ENCODE measurements at places on chromosomes 5 and 9. TPM values are rescaled to one million over a fixed set of nuclear protein-coding genes. Genes with fewer than 3 reads are reported as not detected.

The NR2F1 gene
- 10.6 TPM for total RNA-seq

The SLC1A3 gene
- 76.9 TPM for total RNA-seq

GRCh38 chr9:83537331-83538171 lies 650 bp downstream of the FRMD3 start:
- no peak for DNase-seq

GRCh38 chr5:141761-142160 lies 49.5 kb upstream of the LRRC14B start:
- DNase-seq: no peak

DNA sequence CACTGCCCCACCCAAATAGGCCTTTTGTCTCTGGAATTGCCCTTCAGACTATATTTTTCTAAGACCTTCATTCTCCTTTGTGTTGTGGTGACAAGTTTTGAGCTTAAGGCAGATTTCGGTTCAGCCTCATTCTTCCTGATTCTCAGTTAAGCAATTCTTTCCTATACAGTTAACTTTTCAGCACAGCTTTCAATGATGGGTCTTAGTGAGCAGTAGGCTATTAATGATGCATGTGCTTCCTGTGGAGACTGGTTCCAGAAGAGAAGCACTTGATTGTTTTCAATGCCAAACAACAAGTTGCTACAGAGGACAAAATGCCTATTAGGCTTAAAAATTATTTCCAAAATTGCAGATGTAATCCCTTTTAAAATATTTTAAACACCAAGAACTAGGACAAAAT lies 47.7 kb upstream of the TLX3 start:
- no peak for DNase-seq

DNA sequence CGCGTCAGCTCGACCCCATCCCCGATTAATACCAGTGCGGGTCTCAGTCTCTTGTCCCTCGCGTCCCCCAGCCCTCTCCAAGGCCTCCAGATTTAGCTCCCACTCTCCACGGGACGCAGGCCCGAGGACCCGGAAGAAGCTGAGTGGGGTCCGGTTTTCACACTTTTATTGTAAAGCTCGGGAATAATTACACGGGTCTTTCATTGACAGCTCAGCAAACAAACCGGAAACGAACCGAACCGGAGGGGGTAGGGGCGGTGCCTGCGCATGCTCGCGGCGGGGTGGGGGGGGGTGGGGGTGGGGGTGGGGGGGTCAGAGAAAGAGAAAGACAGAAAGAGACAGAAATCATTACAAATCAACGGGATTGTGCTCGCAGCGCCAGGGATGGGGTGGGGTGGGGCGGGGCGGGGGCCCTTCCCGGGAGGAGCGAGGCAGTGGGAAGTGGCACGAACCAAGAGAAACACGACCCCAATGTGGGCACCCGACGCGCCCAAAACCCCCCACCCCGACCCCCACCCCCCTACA lies 27.9 kb downstream of the PCDH1 start:
- DNase-seq: peak; percentile 98

GRCh38 chr9:82091610-82092009 lies 103.0 kb downstream of the SPATA31D1 start:
- DNase-seq: no peak

DNA sequence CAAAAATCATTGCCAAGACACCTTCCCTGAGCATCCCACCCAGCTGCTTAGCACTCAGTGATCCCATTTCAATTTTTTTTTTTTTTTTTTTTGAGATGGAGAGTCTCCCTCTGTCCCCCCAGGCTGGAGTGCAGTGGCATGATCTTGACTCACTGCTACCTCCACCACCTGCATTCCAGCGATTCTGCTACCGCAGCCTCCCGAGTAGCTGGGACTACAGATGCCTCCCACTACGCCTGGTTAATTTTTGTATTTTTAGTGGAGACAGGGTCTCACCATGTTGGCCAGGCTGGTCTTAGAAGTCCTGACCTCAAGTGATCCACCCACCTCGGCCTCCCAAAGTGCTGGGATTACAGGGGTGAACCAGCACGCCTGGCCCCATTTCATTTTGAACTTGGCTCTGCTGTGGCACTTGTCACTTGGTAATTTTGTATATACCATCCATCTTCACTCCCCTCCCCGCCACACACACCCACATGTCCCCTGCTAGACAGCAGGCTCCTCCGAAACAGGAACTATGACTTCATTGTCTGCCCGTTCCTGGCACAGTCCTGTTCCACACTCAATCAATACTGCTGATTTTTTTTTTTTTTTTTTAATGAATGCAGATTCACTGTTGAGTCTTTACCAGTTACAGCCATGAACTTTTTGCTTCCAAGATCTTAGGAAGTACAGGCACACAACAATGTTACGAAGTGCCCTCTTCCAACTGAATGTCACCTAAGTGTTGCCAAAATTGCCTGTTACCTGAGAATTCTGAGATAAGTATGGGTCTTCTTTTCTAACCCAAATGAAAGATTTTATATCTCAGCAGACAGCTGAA lies 17.3 kb upstream of the ZBTB34 start:
- no peak for DNase-seq

DNA sequence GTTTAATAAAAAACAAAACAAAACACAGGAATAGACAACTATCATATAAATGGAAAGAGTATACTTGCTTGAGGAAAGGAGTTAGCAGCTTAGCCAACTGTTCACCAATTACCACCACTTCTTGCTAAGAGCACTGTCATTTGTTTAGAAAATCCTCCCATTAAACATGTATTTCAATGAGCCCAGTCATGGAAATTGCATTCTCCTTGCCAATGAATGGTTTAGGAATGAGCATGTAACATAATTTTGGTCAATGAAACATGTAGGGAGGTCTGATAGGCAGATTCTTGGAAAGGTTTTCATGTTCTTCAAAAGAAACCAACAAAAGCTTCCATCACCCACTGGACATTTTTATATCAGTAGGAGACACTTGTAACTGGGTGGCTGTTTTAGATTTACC lies 502.8 kb upstream of the PAPPA start:
- DNase-seq: peak; percentile 26

GRCh38 chr5:5360363-5360940 lies 62.0 kb upstream of the ICE1 start:
- DNase-seq: no peak

GRCh38 chr9:85941966-85942912 lies 1.3 kb downstream of the NAA35 start:
- no peak for DNase-seq

The ZDHHC21 gene
- 10.6 TPM for total RNA-seq

The MYMK gene
- not detected for total RNA-seq

- DNase-seq: no peak
Observed at GRCh38 chr5:16456103-16456832, 9.3 kb downstream of the ZNF622 start.

GRCh38 chr5:137681191-137681590 lies 54.7 kb downstream of the KLHL3 start:
- DNase-seq: no peak

DNA sequence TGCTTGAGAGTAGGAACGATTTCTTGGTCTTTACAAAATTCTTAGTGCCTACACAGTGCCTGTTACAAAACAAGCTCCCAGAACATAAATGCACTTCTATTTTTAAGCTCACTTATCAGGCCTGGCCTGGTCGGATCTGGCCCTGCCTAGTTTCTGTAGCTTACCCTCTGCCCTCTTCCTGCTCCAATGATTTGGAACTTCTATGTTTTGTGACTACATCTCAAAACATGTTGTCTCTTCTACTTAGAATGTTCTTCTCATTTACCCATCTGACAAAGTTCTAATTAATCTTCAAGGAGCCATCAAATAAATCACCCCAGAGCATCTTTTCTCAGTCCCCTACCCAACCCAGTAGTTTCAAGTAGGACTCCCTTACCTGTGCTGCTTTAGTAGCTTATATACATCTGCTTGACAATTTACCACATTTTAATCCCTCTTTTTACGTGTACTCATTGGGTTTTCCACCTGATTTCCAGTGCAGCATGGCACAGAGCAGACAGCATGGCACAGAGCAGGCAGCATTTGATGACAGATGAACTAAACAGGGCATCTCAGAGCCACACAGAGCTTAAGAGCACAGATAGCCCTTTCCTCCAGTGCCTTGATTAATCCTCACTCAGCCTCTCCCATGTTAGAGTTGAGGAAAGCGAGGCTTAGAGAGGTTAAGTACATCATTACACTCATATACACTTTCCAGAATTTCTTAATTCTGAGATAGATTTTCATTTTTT lies 171.9 kb downstream of the MAPKAP1 start:
- DNase-seq: no peak

DNA sequence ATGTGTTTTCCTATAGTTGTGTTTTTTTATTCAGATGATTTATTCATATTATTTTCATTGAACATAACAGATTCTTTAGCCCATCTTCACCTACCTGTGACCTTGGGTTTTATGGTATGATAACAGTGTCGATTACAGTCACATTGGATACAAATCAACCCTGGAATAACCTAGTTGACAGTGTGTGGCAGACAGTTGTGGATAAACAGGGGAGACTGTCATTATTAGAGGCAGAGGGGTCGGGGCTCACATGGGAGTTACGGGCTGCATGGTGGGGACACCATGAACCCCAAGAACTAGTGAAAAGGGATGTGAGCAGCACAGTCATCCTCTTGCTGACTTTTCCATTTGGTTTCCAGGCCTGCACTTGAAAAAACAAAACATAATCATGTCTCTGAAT lies 29.9 kb upstream of the MAP1B start:
- no peak for DNase-seq

The AK8 gene
- 1.1 TPM for total RNA-seq

- DNase-seq: no peak
Observed at GRCh38 chr9:110033869-110034268, 174.1 kb downstream of the C9orf152 start.

The PCA3 gene
- 0.36 TPM for total RNA-seq

The PCDHB16 gene
- 1.1 TPM for total RNA-seq

- DNase-seq: no peak
Observed at GRCh38 chr5:146813346-146814157, 65.0 kb downstream of the PPP2R2B start.

The ASS1 gene
- total RNA-seq: 195 TPM

GRCh38 chr5:175531361-175531760 lies 53.0 kb downstream of the SFXN1 start:
- peak; percentile 60 for DNase-seq

DNA sequence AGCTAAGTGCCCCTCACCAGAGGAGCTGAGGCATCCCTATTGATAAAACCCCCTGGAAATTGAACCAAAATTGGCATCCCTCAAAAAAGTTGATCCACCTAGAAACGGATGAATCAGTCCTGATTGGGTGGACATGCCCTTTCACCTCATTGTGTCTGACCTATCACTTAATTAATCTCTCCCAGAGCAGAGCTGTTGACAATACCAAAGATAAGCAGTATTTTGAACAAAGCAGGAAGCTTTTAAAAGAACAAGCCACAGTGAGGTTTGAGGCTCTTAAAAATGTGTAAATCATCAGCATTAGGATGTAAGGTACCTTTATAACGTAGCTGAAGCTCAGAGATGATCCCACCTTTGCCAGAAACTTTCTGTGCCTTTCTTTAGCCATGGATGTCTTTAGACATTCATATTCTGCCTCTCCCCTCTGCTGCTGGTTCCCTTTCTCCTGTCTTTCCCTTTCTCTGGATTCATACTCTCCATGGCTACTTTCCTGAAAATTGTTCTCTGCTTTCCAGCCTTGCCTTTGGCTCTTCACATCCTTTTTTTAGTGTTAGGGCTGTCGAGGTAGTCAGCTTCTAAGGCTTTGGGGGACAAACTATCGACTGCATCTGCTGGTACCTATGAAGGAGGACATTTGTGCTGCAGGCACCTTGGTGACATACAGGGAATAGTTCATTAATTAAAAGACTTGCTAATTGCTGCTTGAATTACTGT lies 7.8 kb upstream of the LHX2 start:
- DNase-seq: no peak

DNA sequence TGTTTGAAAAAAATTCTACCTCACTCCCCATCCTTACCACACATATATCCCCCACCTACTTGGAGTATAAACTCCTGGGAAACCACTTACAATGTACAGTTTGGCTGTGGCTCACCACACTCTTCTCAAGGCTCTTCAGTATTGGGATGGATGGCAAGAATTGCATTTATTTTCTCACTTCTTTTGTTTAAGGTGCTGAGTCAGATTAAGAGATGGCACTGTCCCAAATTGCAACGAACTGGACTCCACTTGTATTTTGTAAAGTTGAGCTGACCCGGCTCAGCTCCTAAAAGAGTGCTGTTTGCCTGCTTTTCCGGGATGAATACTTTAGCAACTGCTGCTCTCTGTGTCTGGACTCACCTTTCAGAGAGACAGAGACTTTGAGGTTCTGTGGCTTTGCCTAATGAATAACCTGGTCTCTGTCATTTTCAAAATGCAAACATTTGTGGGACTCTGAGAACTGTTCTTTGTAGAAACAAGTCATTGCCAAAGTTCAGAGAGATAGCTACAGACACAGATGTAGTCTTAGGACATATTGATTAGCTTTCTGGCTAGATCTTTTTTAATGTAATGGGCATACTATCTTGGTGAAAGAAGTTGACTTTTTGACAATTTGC lies 42.2 kb downstream of the PPP2R2B start:
- no peak for DNase-seq

The MLANA gene
- under 0.01 TPM for total RNA-seq

The JAKMIP2 gene
- total RNA-seq: 1.1 TPM

GRCh38 chr9:120474591-120475243 lies 105.2 kb downstream of the CDK5RAP2 start:
- DNase-seq: no peak

DNA sequence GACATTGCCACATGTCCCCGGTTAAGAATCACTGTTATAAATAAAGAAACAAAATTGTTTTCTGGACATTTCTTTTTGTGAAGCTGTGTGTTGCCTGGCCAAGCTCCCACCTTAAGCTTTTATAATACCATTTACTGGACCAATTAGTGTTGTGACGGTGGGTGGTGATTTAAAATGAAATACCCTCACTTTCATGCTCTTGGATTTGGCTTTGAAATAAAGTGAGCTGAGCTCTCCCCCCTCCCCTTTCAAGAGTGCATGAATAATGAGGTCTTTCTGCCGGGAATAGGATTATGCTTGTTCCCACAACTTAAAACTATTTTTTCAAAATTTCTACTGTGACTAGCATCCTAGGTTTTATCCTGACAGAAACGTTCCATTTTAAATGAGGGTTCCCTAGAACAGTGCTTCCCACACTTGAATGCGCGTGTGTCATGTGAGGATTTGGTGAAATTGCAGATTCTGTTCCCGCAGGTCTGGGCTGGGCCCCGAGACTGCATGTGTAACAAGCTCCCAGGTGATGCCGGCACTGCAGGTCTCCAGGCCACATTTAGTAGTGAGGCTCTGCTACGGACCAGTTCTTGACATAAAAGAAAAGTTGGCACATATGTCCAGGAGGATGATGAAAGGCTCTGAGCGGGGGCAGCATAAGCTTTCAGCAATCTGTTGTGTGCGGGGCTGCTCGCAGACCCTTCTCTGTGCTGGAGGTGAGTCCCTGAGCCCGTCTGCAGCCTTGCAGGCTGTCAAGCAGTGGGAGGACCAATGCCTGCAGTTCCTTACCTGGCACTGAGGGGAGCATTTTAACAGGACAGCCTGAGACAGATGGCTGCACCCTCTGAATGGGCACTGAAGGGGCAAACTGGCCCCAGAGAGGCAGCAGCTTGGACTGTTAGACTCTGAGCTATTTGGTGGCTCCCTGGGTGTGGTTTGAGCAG lies 24.4 kb downstream of the IQGAP2 start:
- DNase-seq: peak; percentile 51

DNA sequence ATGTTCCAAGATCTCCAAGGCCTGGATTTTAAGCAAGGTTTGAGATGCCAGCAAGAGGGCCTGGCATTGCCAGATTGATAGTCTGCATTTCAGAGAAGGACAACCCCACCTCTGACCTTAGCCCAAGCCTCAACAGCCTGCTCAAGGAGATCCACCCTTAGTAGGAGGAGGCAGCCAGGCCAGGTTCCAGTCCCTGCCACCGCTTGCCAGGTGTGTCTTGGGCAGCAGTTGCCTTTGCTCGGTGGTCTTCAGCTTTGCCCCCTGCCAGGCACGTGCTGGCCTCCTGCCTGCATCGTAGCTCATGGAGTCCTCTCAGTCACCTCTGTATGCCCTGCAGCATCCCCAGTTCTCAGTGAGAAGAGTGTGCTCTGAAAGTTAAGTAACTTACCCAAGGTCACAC lies 134.2 kb downstream of the KCNIP1 start:
- DNase-seq: no peak

Measured in osteoblast (primary cell).